ENCODE measurements at places on chromosomes 12 and 14.

GRCh38 chr12:80553316-80553715 is 109.3 kb downstream of the PTPRQ start:
- DNase-seq, result peak; percentile 20

GRCh38 chr12:13161172-13161571 is 35.4 kb upstream of the EMP1 start:
- DNase-seq, result no peak

DNA sequence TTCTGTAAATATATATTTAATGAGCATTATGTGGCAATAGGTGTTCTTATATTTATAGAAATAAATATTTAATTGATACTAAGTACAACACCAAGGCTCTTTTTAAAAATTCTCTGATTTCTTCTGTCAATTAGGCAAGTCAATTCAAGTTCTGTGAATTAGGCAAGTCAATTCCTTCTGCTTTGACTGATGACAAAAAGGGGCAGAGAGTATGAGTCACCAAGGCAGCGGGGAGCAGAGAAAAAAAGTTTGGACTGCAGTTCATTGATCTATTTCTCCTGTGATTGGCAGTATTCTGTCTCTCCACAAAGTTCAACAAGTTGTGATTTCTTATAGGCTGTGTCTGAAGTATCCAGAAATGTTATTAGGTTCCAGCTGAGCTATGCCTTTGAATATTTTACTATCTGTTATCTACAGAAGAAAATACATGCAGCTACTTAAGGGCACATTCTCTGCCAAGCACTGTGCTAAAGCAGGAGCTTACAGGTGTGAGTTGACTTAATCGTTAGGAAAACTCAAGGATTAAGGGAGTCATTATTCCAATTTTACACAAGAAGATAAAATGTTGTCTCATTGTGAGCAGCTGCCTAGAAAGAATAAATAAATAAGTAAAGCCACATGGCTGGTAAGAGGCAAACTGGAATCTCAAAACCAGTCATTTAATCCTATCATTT is 206.4 kb upstream of the ALG10B start:
- no peak for DNase-seq

DNA sequence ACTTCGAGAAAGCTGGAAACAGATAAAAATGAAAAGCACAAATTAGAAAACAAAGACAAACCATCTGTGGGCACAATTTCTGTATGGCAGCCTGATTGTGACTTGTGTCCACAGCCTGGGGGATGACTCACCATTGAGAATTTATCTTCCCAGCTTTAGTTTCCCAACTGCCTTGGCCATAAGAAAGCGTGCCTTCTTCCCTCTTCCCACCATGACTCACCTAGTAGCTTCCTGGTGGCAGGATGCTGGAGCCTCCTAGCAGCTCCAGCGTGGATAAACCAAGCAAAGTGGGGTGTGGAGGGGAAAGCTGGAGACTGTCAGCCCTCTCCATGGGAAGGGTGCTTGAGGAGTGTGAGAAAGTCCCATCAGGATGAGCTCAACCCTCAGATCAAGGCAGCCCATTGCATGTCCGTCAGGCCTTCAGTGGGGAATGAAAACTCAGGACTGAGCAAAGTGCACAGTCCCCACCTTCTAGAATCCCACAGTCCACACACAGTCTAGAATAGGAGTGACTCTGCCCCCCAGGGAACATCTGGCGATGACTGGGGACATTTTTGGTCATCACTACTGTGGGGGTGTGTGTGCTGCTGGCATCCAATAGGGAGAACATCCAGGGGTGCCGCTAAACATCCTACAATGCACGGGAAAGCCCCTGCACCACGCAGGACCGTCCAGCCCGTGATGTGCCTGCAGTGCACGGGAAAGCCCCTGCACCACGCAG is 22.4 kb upstream of the SERPINA6 start:
- no peak for DNase-seq

- no peak for DNase-seq
Measured at GRCh38 chr14:38553586-38553985, 297.7 kb upstream of the CLEC14A start.

DNA sequence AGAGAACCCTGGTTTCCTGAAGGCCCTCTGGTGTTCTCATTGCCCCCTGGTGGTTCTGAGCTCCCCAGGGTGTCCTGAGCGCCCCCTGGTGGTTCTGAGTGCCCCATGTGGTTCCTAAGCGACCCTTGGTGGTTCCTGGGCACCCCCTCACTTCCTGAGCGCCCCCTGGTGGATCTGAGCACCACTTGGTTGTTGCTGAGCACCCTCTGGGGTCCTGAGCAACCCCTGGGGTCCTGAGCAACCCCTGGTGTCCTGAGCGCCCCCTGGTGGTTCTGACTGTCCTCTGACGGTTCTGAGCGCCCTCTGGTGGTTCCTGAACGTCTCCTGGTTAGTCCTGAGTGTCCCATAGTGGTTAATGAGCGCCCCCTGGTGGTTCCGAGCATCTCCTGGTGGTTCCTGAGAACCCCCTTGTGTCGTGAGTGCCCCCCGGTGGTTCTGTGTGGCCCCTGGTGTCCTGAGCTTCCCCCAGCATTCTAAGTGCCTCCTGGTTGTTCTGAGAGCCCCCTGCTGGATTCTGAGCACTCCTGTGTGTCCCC is 568.3 kb downstream of the TMEM121 start:
- DNase-seq, result peak; percentile 13

DNA sequence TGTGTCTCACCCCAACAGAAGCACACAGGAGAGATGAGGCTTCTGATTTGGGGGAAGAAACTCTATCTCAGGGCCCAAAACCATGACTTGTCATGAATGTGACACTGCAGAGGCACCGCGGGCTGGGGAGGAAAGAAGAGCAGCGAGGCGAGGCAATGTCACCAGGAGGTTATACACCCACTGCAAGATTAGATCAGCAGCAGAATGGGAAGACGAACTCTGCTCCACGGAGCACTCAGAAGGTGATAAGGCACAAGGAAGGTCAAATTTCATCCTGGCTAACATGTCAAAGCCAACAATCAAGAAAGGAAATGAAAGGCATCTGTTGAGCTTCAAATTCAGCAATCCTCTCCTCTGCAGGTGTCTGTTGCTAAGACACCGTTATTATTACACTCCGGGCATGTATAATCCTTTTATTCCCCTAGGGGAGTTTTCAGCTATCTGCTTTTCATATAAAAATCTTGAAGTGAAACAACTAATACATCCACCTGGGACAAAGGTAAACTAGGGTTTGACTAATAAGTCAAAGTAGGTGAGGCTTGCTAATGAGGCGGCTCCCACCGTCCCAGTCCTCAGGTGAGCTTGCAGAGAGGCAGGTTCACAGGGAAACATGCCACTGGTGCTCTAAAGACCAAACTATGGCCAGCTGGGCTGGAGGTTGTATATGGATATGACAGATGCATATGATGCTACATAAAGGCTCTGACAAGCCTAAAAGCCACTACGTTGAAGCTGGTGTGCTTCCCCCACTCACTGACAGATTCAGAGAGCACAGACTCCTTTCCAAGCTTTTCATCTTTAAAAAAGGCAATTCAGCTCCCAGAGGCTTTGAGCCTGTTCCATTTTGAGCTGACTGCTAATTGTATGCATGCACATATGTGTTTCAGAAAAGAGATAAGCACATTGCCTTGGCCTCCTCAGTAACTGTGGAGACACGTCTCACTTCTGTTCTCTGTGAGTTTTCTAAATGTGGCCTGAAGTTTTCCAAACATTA is 221.2 kb downstream of the NELL2 start:
- no peak for DNase-seq

DNA sequence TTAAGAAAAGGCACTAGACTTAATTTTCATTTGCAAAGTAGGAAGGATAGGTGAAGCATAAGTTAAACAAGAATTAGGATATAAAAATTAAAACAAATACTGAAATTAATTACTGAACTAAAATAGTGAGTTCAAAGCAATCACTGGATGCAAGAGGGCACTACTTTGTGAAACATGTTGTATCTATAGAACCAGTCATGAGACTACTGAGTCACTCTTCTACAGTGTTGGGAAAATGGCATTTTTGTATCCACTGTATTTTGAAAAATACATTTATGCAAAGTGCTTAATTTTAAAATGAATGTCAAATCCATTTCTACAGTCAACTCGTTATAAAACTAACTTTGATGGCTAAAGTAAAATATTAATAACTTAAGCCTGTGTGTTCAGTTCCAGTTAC is 47.9 kb downstream of the SEL1L start:
- no peak for DNase-seq

DNA sequence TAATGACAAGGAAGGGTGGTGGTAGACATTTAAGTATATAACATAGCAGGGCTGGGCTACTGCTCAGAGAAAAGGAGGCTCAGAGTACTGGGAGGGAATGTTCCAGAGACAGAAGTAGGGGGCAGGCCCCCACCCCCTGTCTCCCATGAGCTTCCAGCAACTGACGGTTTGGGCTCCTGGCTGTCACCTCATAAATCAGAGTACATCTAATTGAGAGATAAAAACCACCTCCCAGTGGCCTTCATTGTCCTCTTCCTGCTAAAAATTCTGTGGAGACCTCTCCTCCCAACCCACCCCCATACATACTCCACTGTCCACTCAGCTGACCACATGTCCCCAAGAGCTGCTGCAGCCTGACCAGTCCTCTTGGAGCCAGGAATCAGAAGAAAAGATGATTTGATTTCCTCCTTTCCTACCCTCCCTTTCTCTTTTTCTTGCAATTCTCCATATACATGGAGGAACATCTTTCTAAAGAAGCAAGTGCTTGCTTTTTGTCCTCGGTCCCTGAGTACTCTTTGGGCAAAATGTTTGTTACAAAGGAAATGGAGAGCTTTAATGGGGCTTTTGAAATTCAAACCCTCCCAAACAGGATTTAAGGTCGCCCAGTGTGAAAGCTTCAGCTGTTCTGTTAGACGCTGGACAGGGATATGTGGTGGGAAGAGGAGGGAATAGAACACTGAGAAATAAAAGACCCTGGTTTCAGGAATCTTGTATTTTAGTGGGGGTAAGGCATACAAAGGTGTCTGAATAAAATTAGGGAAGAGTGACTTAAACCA is 16.4 kb upstream of the KCNA5 start:
- no peak for DNase-seq

DNA sequence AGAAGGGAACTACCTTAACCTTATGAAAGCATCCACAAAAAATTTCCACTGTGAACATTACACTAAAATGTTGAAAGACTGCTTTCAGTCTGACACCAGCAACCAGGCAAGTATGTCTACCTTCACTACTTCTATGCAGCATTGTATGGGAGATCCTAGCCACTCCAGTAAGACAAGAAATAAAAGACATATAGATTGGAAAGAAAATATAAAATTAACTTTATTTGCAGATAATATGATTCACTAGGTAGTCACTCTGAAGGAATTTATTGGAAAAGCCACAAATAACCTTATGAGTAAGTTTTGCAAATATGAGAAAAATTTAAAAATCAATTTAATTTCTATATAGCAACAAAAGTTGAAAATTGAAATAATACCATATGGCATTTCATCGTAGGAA is 172.0 kb downstream of the RERGL start:
- DNase-seq, result no peak

GRCh38 chr12:92244036-92244435 is 98.4 kb upstream of the BTG1 start:
- no peak for DNase-seq

- no peak for DNase-seq
Measured at GRCh38 chr12:54328595-54329337, 3.8 kb downstream of the COPZ1 start.

- DNase-seq, result no peak
Measured at GRCh38 chr14:101968186-101968585, 3.8 kb downstream of the DYNC1H1 start.

GRCh38 chr14:85934123-85934885 is 404.4 kb downstream of the FLRT2 start:
- DNase-seq, result peak; percentile 58

GRCh38 chr12:11757095-11757494 is 107.6 kb downstream of the ETV6 start:
- no peak for DNase-seq

DNA sequence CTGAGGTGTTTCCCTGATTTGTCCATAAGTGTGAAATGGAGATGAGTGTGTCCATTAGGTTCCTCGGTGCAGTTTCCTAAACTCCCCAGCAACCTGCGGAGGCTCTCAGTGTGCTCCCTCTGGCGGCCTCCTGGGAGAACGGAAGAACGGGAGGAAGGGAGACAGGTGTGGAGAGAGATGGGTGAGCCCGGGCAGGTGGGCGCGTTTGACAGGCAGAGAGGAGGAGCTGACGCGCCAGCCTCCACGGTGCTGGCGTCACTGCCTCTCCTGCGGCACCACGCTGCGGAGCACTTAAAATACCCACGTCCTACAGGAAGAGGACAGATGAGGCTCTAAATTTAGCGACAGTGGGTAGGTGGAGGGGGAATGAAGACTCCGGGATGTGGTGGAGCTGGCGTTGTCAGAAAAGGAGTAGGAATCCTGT is 26.8 kb upstream of the PEX5 start:
- DNase-seq, result peak; percentile 12

GRCh38 chr14:54127526-54127925 is 170.9 kb upstream of the BMP4 start:
- DNase-seq, result no peak

DNA sequence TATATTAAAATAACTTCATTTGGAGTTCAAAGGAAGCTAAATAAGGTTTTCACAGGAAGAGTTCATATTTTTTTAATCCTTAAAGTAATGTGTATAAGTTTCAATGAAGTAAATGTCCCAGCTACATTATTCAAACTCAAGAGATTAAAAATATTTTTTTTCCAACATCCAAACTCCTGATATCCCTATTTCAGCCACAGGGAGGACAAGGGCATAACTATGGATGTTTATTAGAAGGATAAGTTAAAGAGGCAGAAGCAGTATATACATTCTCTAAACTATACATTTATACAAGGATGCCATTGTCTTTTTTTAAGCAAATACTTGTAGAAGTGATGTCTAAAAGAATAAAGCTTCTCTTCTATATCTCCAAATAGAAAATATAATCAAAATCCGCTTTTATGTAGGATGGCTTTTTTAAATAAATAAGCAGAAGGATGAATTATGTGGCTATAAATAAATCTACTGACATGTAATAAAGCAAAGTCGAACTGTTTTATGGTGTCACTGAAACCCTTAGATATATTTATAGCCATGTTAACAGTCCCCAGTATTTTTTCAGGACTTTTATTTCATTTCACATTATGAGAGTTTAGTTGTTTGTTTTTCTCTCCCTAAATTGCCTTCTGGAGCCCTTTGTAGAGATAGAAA is 936.5 kb downstream of the DIO2 start:
- DNase-seq, result no peak

DNA sequence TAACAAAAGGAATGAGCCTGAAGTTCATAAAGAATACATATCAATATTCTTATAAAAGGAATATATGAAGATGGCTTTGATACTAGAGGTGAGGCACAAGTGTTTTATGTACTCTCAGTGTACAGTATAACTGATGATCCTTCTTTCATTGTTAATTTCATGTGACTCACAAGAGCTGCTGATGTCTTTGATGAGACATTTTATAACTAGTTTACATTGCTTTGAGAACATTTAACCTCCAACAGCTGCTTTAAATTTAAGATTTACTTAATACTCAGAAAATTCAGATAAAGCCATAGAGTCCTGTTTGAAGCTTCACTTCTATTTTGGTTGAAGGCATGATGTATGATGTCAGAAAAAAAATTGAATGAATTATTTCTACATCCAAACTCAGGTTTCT is 59.8 kb downstream of the WASHC4 start:
- no peak for DNase-seq

DNA sequence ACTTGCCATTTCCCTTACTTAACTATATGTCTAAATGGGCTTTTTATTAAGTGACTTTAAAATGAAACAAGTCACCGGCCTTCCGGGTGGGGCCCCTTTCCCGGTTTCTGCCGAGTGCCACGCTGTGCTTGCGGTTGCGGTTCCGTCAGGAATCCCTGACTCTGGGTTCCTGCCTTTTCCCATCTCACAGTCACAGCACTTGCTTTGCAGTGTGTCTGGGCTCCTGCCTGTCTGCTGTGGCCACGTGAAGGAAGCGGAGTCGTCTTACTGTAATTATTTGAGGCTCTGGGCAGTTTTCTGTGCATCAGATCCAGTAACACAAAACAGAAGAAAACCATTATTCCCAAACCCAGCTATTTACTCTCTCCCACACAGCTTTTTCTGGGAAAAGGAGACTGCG is 44.0 kb upstream of the FRMD6 start:
- no peak for DNase-seq

Data from NCI-H460 (cell line).